NCI-H2029 treated with DMSO at 0.1 percent for 48 hours (cell line): ENCODE measurements at places on chromosomes 7 and 10.

- DNase-seq = no peak
These were observed 90.0 kb downstream of the SLIT1 start for GRCh38 chr10:97095701-97096260.

GRCh38 chr10:131212763-131213325, 98.7 kb downstream of the TCERG1L start:
- no peak for DNase-seq

DNA sequence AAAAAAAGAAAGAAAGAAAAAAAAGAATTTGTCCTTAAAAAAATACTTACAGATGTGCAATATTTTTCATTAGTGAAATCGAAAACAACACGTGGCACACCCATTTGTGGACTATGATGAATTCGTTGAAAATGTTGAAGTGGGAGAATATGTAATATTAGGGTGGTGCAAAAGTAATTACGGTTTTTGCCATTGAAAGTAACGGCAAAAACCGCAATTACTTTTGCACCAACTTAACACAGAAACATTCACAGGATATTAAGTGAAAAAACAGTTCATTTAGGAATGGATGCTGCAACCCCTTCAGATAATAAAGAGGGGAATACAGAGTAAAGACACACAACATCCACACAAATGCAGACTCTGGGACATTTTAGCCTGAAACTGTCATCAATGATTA, 96.0 kb downstream of the CALN1 start:
- no peak for DNase-seq

DNA sequence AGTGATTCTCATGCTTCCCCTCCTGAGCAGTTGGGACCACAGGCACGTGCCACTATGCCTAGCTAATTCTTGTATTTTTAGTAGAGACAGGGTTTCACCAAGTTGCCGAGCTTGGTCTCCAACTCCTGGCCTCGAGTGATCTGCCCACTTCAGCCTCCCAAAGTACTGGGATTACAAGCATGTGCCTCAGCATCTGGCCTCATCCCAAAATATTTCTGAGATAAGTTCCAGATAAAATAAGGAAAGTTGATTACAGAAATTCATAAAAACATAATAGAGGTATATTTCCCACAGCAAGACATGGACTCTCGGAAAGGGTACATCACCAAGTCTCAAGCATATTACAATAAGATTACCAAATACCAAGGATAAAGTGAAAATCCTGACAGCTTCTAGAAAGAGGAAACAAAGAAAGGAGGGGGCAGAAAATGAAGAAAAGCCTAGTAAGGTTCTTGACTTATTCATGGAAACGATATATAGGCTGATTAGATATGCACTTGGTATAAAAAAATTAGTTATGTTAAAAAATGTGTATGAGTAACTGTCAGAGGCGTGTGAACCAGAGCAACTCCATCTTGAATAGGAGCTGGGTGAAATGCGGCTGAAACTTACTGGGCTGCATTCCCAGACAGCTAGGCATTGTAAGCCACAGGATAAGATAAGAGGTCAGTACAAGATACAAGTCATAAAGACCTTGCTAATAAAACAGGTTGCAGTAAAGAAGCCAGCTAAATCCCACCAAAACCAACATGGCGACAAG, 35.0 kb downstream of the IQUB start:
- no peak for DNase-seq

GRCh38 chr7:47759056-47759706, 177.3 kb upstream of the TNS3 start:
- no peak for DNase-seq

DNA sequence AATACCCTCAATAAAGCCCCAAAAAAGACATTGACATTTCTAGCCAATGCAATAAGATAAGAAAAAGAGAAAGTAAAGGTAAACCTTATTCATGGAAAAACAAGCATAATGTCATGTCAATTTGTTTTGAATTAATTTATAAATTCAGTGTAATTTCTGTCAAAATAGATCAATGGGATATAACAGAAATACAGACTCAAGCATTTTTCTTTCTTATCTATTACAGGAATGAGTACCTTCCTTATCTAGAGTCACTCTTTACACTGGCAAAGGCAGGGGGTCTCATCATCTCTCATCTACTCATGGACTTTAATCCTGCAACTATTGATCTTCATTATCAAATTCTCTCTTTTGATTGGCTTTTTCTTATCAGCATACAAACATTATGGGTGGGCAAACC, 127.1 kb upstream of the SHH start:
- no peak for DNase-seq

- DNase-seq = no peak
These were observed 21.8 kb upstream of the EIF5AL1 start for GRCh38 chr10:79490400-79491142.
